ENCODE measurements at places on chromosomes 6 and 20.

DNA sequence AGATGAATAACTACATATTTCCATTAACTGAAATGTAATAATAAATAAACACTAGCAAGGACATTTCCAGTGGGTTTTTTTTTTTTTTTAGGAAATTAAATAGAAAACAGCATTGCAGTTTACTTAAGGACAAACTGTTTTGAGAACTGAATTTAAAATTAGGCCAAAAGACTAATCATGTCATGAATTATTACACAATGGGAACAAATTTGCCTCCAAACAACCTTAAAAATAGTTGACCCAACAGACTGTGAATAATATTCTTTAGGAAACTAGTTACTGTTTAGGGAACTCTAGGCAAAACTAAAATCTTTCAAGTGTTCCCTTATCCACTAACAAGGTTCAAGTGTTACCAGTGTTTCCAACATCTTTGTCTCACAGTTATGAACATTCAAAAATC, 16.4 kb upstream of the COL12A1 start:
- DNase-seq = no peak

DNA sequence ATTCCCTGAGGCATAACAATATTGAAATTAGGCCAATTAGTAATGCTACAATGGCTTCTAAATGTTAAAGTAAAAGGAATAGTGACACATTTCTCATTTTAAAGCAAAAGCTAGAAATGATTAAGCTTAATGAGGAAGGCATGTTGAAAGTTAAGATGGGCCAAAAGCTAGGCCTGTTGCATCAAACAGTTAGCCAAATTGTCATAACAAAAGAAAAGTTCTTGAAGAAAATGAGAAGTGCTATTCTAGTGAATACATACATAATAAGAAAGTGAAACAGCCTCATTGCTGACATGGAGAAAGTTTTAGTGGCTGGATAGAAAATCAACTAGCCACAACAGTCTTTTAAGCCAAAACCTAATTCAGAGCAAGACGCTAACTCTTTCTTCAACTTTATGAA, 12.9 kb downstream of the OR2A4 start:
- no peak for DNase-seq

GRCh38 chr20:11891077-11891775, 26.5 kb upstream of the BTBD3 start:
- no peak for DNase-seq

DNA sequence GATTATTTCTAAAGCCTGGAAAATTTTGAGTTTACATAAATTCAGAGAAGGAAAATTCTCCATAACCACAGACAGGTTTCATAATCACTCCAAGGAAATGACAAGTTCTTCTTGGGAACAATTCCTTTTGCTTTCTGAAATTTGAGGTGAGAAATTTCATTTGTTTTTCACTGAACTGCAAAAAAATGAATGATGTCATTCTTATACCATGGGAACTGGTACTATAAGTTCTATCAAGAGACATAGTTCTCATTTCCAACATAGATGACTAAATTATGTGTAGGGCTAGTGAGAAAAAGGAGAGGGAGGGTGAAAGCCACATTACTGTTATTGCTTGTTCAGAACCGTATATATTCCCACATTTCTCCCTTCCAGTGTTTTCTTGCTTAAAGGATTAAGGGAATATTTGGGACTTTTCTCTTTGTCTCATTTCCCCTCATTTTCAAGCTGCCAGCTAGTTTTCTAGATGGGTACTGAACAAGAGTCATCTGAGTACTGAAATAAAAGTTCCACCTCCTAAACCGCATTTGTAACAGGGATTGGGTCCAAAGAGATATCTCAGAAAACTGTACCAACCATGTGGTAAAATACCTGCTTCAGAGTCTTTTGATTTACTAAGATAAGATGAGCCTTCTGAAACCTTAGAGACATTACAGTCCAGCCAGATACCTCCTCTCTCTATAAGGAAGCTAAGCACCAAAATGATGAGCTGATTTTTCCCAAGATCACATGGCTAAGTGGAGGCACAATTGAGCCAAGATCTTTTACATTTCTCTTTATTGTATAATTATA, 144.3 kb upstream of the PRDM1 start:
- DNase-seq = no peak

DNA sequence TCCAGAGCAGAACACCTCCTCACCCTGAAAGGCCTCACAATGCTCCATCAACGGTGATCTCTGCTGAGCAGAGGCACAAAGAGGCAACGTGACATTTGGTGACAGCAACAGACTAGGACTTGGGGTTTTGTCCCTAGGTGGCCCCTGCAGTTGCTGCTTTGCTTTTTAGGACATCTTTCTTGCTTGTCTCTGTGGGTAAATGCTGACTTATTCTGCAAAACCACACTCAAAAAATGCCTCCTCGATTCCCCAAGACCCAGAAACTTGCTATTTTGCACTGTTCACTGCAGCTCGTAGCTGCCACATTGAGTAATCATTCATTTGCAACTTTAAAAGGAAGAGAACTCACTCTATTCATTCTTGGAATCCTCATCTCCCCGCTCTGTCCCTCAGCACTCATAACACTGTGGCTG, 209.9 kb downstream of the LY86 start:
- no peak for DNase-seq

DNA sequence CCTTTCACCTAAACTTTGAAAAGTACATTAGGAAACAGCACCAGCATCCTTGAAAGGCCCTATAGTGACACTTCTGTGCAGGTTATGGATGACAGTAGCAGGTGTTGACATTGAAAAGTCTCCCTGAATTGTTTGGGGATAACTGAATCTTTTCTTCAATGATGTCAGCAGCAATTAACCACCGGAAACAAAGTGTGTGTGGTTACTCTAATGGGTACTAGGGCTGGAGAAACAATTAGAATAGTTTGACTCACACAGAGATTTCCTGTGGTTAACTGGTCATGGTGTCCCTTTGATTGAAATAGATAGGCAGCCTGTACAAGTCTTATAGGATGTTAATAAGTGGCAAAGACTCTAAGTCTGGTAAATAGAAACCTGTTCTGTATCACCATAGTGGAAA, 189.1 kb downstream of the TBX18 start:
- no peak for DNase-seq

DNA sequence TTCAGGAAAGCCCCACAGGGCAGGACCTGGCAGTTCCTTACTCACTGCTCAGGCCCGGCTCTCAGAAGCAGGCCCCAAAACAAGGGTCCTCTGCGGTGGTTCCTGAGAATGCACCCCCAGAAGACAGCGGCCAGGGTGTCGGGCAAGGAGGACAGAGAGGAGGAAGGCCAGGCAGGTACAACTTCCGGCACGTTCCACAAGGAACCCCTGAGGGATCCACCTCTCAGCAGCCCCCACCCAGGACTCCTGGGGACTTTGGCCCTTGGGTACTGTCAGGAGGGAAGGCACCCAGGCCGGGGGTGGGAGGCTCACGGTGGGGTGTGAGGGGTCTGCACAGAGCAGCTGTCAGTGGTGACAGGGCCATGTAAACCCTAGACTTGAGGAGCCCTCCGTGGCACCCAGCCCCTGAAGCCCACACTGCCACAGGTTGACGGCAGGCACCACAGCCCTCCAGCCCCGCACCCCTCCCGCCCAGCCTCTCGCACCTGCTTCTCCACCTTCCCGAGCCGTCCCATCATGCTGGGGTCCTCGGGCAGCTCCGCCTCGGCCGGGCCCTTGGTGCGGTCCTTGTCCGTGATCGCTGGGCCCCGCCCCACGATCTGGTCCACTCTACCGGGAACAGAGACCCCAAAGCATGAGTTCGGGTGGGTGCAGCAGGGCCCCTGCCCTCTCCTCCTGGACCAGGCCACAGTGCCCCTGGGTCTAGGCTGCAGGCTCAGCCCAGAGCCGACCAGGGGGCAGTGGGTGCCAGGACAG, 47.0 kb upstream of the CHRNA4 start:
- no peak for DNase-seq

- no peak for DNase-seq
Measured at GRCh38 chr6:35088281-35089215, 52.6 kb downstream of the TCP11 start.

GRCh38 chr20:5002077-5002413, 735 bp upstream of the SLC23A2 start:
- DNase-seq = no peak

DNA sequence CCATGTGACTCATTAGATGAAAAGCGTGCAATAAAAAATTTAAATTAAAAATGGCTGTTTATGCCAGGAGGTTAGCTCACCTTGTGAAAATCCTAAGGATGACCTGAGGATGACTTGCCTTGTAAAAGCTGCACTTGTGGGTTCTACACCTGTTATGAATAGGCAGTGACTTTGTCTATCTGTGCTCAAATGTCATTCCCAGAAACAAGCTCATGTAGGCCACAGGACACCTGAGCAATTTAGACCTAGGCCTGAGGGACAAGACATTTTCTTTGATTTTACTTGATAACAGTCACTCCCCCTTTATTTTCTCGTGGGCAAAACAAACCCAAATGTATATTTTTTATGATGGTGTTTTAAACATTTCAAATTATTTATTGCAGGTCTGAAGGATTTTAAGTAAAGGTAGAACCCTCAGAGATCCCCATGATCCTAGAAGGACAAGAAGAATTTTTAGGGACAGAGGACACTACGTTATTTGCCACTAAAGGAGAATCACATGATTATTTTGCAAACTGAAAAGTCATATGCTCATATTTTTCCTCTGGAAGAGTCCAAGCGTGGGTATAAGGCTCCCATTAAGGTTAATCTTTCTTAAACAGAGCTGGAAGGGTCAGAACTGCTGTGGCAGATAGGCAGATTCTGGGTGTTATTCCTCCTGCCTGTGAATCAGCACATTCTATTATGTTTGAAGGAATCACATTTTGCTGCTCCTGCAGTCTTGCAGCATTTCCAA, 277.5 kb upstream of the MAN1A1 start:
- DNase-seq = no peak

GRCh38 chr6:10951675-10952282, 64.9 kb downstream of the SYCP2L start:
- DNase-seq = no peak

DNA sequence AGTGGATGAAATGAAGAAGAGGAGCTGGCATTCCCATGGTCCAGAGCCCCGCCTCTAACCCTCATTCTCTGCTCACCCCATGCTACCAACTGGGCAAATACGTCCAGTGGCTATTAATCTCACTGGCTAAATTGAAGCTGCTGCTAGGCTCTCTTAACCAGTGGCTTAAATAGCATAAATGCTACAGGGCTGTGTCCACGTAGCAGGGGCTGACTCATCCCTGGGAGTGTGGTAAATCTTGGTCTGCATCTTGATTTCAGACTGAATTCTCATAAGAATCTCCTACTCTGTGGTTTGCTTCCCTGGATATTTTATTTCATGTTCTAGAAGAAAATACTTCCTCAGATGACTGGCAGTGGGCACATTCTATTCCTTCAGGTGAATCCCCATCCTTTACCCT, 193.1 kb upstream of the ARG1 start:
- DNase-seq = no peak

DNA sequence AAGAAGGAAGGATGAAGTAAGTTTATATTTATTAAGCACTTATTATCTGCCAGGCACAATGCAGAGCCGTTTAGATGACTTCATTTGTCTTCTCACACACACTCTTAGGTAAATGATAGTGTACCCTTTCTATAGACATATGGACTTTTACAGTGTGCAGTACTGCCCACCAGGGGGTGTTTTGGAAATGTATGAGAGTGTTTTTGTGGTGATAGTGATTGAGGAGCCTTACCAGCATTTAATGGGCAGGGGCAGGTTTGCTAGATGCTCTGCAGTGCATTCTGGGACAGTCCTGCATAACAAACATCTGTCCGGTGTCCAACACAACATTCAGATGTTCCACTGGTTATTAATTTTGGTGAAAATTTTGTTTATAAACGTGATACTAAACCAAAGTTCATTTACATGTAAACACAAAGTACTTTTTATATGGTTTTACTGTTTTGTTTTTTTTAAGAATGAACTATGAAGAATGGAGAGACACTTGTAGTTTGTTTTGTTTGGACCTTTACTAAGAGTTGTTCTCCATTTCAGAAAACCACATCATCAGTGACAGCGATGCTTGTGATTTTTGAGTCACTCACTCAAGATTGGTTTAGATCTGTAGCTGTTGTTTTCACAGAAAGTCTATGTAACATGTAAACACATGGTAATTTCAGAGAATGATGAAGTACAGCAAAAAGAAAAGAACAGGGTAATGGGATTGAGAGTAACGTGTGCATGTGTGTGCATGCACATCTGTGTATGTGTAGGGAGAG, 19.9 kb downstream of the KCNS1 start:
- no peak for DNase-seq

DNA sequence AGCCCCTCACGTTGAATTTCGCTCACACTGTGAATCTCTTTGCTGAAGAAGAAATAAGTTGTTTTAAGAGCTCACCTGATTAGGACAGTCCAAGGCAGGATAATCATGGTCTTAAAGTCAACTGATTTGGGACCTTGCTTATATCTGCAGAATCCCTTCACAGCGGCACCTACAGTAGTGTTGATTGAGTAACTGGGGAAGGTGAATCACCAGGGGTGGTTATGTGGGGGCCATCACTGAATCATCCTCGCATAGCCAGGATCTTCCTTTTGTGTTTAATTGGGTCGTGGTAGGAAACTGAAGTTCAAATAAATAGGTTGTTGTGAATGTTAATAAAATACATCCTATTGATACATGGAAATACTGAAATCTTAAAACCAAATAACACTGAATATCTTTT, 20.2 kb upstream of the MICA start:
- no peak for DNase-seq

- no peak for DNase-seq
Measured at GRCh38 chr6:84528201-84528600, 236.2 kb downstream of the TBX18 start.

DNA sequence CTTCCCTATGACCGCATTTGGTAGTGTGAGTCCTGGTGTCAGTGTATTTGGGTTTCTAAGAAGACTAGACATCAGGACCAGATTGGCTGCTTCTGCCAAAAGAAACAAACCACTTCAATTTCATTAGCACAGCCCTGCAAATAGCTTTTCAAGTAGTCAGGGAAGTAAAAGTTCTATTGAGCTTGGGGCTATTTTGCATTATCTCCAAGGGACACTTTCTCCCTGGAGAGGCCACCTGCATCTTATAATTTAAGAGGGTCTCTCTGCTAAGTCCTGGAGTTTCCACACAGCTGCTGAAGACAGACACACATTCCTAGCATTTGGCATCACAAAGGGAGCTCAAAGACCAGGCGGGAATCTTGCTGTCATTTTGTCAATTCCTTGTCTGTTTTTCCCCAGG, 141.2 kb downstream of the BMP2 start:
- no peak for DNase-seq

- DNase-seq = no peak
Measured at GRCh38 chr6:170167657-170168159, 123.2 kb downstream of the DLL1 start.

GRCh38 chr6:7228662-7229375, 84.2 kb downstream of the SSR1 start:
- no peak for DNase-seq

GRCh38 chr6:141251286-141251685, 881.4 kb upstream of the GJE1 start:
- no peak for DNase-seq
